HEK293T (cell line): ENCODE measurements at places on chromosomes 5 and 9.

- DNase-seq: no peak
Measured at GRCh38 chr5:121667292-121667691, 184.4 kb upstream of the FTMT start.

DNA sequence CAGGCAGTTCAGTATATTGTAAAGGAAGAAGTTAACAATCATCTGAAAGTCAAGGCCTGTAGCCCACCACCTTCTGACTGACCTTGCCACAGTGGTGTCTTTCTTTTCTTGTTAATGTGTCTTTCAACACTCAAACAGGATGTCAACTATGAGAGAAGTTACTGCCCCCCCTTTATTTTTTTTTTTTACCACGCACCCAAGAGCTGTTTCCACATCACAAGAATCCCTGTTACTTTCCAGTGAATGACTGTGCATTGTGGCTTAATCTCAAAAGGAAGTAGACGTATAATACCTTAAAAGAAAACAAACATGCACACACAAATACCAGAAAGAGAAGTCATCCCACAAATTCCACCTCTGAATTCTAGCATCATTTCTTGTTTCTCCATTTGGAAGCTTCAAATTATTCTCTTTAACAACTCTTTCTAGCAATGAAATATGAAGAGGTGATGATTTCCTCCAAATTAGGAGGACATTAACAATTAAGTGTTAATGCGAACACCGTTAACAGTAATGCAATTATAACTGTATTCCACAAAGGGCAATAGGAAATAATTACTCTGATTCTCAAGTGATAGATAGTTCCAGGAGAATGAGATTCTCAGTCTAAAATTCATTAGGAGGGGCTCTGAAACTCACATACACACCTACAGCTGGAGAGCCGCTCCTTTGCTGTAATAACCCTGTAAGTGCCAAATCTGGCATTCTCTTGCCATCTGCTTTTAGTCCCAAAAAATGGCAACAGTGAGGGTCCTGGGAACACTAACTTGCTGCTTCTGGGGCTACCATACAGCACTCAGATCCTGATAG lies 201.0 kb downstream of the EFNA5 start:
- DNase-seq: no peak

DNA sequence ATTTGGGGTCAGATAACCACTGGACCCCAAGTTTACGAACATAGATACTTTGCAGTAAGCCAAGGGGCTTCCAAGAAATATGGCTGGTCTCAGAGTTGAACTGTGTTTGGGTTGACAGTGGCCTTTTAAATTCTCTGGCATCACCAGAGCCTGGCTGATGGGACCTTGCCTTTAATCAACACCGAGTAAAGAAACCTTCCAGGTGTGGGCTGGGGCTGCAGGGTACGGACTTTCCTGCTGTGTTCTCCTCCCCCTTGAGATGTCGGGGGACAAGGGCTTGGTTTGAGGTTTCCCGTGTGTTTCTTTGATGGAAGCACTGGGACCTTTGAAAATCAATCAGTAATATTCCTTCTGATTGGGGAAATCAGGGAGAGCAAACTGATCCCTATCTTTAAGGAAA lies 140.1 kb downstream of the MTX3 start:
- DNase-seq: no peak

GRCh38 chr5:88890070-88890781 lies 7.2 kb upstream of the MEF2C start:
- DNase-seq: no peak

GRCh38 chr9:131423171-131423581 lies 29.3 kb downstream of the PRRC2B start:
- DNase-seq: no peak

- no peak for DNase-seq
Measured at GRCh38 chr9:137252555-137253506, 1.7 kb downstream of the STPG3 start.

GRCh38 chr9:38622288-38622674 lies 1.9 kb upstream of the ANKRD18A start:
- no peak for DNase-seq
